PC-9 (cell line): ENCODE measurements at places on chromosomes 1 and 21. TPM values are rescaled to one million over a fixed set of nuclear protein-coding genes. Genes with fewer than 3 reads are reported as not detected.

- DNase-seq: no peak
These were observed 16.6 kb upstream of the TINAGL1 start for GRCh38 chr1:31559715-31560114.

UBE2U gene
- not detected in 2 replicates for total RNA-seq

PYHIN1 gene
- not detected in 2 replicates for total RNA-seq

HAPLN2 gene
- 0.58 TPM in 1 of 2 replicates, not detected in the other for total RNA-seq

- DNase-seq: no peak
These were observed 8.3 kb downstream of the CYB5RL start for GRCh38 chr1:54191525-54191924.

- peak; percentile 10 for DNase-seq
These were observed 112.3 kb upstream of the TRABD2B start for GRCh38 chr1:48109390-48110013.

GRCh38 chr1:3312898-3313575, 141.4 kb upstream of the ARHGEF16 start:
- peak; percentile 87 for DNase-seq

DNA sequence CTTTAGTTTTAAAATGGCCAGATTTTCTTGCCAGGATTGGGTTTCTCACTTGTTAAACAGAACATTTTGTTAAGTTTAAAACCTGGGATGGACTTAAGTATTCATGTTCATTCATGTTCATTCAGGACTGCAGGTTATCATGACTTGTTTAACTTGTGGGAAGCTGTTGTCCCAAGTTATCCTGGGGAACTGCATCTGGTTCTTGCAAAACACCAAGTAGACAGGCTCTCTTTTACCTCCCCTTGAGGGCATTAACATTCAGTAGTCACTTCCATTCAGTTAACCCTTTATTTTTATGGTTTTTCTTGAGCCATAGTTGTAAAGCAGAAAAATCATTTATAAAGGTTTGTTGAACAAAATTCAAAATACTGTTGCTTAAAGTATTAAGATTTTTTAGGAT, 8.1 kb downstream of the SOD1 start:
- DNase-seq: no peak
